Stimulated activated CD4-positive, alpha-beta T cell treated with anti-CD3 and anti-CD28 coated beads, Interleukin-4, amount 100 ng/mL, for 4 hours (primary cell): ENCODE measurements at places on chromosomes 11 and 22.

GRCh38 chr11:2704356-2704755, 4.6 kb upstream of the KCNQ1OT1 start:
- DNase-seq = no peak

DNA sequence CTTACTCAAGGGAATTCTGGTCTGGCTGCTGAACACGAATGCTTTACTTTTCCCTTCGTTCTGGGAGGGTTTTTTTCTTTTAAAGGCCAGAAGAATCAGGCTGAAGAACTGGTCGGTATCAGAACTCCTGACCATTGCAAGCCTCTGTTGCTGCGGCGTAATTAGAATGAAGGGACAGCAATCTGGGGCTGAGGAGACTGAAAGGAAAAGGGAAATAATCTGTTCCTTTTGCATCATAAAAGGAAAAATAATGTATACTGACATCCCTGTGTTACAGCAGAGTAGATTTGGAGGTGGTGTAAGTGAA, 670 bp downstream of the SC5D start:
- no peak for DNase-seq

DNA sequence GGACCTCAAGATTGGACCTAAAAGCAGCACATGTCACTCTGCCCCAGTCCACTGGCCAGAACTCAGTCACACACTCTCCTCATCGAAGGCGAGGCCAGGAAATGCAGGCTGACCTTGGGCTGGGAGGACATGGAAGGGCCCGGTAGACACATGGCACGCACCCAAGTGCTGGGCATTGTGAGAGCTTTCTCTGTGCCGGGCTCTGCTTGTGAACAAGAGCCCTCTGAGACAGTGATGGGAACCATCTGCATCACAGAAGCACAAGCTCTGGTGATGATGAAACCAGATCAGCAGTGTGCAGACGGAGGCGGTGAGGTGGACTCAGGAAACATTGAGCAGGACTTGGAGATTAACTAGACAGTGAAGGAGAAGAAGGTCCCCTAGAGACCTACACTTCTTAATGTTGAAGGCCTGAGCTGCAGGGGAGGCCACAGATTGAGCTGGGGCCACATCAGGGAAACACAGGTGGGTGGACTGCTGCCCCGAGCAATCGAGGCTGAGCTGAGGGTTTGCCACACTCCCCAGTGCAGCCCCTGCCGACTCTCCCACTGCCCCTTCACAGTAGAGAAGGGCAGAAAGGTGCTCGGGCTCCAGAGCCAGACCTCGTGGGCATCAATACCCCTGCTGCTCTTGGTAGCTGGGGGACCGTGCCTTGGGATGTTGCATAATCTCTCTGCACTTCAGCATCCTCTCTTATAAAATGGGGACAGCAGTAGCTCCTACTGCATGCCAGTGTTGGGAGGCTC, 1460.5 kb downstream of the TBC1D22A start:
- no peak for DNase-seq

DNA sequence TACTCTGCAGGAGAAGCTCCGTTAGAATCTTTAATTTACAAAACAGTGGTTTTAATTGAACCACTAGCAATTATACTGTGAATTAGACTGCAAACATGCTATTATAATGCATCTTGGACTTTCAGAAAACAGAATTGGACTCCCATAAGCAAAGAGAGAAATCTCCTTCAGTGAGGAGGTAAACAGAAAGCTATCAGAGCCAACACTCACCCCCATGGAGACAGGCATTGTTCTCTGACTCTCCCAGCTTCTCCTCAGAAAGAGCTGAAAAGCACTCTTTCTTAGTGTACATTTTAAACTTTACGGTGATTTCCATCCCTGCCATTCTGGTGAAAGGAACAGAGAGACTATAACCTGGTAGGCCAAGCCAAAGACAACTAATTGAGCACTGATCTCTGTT, 176.9 kb downstream of the GRIA4 start:
- DNase-seq = no peak

DNA sequence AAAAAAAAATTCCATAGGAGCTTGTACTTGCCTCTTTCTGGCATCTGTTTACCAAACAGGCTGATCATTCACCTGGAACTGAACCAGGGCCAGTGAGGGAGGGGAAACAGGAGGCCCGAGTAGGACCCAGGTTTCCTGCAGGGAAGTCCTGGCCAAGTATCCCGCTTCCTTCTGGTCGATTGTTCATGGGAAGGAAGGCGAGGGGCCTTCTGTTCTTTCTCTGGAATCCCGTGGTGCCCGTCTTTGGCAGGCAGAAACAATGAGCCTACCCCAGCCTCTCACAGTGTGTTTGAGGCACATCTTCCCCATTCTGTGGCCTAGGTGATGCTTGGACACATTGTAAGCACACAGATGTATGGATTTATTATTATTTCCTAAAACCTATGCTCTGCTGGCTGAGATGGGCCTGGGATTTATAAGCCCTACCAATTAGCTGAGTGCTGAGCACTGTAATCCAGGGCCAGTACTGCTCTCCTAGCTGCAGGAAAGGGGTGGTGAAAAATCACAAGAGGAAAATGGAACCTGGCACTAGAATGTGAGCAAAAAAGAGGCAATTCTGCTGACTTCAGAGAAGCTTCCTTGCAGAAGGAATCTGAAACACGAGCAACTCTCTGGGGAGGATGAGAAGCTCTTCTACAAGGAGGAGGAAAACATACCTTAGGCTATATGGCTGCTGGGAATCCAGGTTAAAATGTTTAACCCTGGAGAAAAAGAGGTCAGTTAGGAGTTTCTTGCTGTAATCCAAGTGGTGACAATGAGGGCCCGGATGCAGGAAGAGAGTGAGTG, 53.5 kb downstream of the PRR5L start:
- DNase-seq = no peak
